ENCODE measurements at places on chromosomes 7 and 10.

- no peak for DNase-seq
Measured at GRCh38 chr7:48106906-48107659, 18.0 kb downstream of the UPP1 start.

GRCh38 chr7:99614495-99614894 lies 2.3 kb upstream of the ZSCAN25 start:
- no peak for DNase-seq

DNA sequence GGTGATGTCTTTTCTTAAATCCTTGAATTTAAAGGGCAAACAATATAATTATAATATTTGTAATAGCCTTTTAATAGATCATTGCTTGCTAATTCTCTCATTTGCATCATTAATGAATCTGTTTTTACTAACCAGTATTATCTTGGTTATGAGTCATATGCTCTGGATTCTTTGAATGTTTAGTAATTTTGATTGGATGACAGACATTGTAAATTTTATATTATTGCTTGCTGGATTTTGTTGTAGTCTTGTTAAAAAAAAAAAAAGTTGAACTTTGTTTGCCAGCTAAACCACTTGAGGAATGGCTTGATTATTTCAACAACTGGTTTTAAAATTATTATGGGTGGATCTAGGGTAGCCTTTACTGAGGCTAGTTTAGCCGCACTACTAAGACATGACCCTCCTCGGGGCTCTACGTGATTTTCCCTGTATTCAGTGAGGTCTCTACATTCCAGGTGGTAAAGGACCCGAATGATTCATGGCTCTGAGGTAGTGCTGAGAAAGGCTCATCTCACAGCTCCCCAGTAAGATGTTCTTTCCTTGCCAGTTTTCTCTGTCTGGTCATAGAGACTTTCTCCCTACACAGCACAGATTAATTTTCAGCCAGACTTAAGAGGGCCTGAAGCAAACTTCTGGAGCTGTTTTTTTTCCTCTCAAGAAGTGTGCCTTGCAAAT lies 8.5 kb downstream of the C10orf90 start:
- no peak for DNase-seq

- no peak for DNase-seq
Measured at GRCh38 chr10:26249681-26250080, 33.1 kb downstream of the GAD2 start.

- DNase-seq: peak; percentile 14
Measured at GRCh38 chr7:141785706-141786552, 4.1 kb upstream of the TAS2R5 start.

All from NCI-H2171 (cell line).